ENCODE measurements at places on chromosomes 7 and 10.

- no peak for DNase-seq
Measured at GRCh38 chr7:152899548-152900109, 140.1 kb downstream of the ACTR3B start.

GRCh38 chr7:89975577-89975976 lies 178.7 kb upstream of the STEAP1 start:
- DNase-seq: no peak

DNA sequence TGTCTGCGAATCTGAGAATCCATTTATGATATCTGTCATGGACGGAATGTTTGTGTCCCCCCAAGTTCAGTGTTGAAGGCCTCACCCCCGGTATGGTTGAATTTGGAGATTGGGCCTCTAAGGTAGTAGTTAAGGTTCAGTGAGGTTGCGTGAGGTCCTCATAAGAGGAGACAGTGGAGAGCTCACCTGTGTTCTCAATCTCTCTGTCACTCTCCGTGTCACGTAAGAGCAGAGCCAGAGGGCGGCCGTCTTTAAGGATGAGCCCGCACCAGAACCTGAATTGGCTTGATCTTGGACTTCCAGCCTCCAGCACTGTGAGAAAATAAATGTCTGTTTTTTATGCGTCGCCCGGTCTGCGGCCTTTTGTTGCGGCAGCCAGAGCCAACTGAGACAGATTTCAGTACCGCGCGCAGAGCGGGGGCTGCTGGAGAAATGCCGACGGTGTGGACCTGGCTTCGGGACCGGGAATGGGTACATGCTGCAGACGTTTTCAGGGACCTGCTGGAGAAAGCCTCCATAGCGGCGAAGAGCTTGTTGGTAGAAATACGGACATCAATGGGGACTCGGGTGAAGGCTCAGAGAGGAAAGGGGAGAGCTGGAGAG lies 40.2 kb downstream of the WDR37 start:
- no peak for DNase-seq

GRCh38 chr7:98802781-98803110 lies 67.1 kb downstream of the TMEM130 start:
- no peak for DNase-seq

DNA sequence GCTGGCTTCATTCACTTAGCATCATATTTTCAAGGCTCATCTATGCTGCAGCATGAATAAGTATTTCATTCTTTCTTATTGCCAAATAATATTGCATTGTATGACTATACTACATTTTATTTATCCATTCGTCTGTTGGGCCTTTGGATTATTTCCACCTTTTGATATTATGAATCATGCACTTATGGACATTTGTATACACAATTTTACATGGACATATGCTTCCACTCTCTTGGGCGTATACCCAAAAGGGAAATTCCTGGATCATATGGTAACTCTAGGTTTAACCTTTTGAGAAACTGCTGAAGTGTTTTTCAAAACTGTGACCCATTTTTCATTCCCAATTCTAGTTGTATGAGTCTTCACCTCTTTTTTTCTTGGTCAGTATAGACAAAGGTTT lies 80.3 kb upstream of the GNAI1 start:
- peak; percentile 35 for DNase-seq

DNA sequence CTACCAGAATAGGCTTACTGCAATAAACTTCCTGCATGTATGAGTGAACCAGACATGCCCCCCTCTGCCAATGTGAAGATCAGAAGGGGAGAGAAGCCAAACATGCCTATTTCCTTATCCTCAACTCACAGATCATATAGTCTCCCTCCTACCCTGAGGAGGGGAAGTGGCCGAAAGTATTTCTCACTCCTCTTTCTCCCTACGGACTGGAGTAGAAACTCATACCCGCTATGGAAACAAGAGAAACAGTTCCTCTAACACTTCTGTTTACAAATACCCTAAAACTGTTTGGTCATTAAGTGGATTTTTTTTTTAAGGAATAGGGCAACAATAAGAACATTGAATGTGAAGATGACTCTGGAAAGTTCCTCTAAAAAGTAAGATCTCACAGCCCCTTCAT lies 31.4 kb downstream of the CCNJ start:
- DNase-seq: no peak

DNA sequence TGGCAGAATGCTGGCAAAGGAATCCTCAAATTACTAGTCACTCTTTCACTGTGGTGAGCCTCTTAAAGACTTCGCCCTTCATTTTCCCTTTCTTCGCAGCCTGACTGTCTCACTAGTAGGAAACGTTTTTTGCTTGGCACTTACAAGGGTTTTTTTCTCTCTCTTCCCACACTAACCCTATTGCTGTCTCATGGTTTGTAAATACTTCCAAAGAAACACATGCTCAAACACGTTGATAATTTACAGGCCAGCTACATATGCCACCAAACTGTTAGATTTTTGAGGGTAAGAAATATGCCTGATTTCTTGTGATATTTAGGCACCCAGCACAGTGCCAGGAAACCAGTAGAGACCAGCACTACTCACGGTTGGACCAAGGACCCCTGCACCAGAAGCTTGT lies 248.3 kb upstream of the YAE1 start:
- no peak for DNase-seq

GRCh38 chr7:135929722-135930141 lies 47.4 kb downstream of the MTPN start:
- DNase-seq: no peak

GRCh38 chr10:114359953-114360345 lies 44.4 kb downstream of the AFAP1L2 start:
- no peak for DNase-seq

DNA sequence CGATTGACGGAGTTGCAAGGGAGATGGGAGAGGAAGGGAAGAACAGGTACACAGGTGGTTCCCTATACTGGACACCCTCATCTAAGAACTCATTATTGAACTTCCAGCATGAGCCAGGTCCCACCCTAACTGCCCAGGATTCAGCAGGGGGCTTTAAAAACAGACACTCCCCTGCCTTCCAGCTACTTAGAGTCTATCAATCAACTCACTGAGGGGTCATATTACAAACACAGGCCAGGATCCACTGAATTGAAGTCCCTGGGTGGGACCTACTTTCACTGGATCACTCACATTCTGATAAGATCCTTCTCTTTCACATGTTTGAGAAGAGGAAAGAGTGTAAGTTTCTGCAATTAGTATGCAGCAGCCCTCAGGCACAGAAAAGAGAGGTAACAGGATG lies 92.8 kb downstream of the ITGA8 start:
- DNase-seq: no peak

DNA sequence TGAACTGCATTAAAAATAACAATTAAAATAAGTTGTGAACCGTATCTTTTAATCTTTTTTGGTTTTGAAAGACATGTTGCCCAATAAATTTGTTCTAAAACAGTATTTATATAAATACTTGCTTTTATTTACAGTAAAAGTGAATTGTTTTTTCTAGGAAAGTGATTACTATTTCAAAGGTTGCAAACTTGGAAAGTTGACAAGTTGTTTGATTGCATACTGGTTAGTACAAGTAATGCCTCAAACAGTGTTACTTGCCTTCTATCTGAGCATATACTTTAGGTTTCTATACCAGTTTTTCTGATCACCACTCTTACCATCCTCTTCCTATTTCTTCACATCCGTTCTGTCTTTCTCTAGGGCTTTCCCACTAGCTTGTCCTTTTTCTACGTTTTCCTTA lies 212.6 kb downstream of the FOXP2 start:
- no peak for DNase-seq

DNA sequence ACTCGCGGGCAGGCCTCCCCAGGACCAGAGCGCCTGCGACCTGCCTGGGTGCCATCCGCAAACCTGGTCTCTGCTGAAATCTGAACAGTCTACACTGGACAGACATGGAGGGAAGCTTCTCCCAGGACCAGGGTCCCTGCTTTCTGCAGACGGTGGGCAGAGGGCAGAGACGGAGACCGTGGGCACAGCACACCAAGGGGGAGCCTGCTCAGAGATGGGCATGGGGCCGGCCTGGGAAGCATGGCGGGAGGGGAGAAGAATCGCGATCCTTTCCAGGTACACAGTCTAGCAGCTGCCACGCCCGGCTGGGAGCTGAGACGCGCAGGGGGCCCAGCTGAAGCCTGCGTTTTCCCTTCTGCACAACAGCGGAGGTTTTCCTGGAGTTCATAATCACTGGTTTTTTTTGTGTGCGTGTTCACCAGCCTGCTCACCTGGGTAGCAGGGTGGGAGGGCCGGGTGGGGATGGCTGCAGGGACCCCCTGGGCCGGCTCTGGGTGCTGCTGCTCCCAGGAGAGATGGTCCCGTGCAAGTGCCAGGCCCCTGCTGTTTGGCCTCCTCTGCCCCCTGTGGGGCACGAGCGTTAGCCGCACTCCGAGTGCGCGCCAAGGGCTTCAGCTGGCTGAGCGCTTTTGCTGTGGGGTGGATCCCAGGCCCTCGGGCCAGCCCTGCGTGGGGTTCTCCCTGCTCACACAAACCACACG lies 448.8 kb downstream of the DNAJB6 start:
- no peak for DNase-seq

- no peak for DNase-seq
Measured at GRCh38 chr10:29646960-29647461, 12.2 kb upstream of the SVIL start.

DNA sequence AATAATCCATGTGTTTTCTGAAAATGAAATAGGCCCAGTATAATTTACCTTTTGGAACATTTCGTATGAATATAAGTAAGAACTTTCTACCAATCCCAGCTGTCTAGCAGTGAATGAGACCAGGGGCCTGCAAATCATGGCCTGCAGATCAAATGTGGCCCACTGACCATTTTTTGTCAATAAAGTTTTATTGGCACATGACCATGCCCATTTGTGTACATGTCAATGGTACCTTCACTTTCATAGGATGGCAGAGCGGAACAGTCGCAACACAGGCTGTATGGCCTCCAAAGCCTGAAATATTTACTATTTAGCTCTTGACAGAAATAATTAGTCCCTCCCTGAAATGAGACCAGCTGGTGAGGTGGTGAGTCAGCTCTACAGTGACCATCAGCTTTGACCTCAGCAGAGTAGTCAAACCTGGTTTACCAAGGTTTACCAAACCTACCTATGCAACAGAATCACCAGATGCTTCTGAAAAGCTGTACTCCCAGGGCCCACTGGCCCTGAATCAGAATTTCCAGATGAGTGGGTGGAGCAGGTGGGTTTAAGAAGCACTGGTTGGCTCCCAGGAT lies 13.8 kb upstream of the C10orf90 start:
- no peak for DNase-seq

DNA sequence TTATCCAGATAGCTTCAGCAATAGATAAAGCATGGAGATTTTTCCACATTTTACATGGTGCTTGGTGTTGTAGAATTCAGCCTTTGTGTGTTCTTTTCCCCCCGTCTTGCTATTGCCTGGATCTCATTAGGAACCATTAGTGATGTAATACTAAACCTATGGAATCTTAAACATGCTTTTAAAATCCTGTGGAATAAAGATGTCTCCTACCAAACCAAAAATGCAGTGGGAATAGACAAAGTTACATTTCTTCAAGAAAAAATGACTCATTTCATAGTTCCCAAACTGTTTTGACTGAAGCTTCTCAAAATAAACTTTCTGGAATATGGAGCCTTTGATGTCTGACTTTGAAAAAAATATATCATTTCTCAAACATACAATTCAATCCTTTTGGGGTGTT lies 44.0 kb downstream of the CALD1 start:
- DNase-seq: no peak

GRCh38 chr7:73397521-73398281 lies 35.9 kb upstream of the FZD9 start:
- DNase-seq: no peak

Data from lung microvascular endothelial cell (primary cell).